Activated CD4-positive, alpha-beta T cell treated with anti-CD3 and anti-CD28 coated beads, Interleukin-2, amount 10 ng/mL, durations not matched to agents 7 days and 5 days (primary cell): ENCODE measurements at places on chromosomes 16 and 17.
A peak's percentile ranks its signal among the peaks of the same experiment; 100 is the strongest.

- DNase-seq, result peak; percentile 86
These were observed 233.6 kb downstream of the SEC14L1 start for GRCh38 chr17:77374170-77374936.

DNA sequence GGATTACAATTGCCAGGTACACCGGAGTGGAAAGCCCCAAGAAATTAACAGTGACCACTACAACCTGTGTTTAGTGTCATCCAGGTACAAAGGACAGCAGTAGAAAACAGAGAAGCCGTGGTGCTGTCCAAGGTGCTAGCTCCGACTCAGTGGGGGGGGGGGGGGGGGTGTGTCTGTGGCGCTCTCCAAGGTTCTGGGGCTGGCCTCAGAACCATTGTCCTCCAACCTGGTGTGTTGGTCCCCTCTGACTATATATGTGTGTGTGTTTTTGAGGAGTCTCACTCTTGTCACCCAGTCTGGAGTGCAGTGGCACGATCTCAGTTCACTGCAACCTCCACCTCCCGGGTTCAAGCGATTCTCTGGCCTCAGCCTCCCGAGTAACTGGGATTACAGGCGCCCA lies 5.8 kb upstream of the ZNF23 start:
- peak; percentile 62 for DNase-seq

- DNase-seq, result no peak
These were observed 16.7 kb downstream of the DRC7 start for GRCh38 chr16:57711346-57711745.

DNA sequence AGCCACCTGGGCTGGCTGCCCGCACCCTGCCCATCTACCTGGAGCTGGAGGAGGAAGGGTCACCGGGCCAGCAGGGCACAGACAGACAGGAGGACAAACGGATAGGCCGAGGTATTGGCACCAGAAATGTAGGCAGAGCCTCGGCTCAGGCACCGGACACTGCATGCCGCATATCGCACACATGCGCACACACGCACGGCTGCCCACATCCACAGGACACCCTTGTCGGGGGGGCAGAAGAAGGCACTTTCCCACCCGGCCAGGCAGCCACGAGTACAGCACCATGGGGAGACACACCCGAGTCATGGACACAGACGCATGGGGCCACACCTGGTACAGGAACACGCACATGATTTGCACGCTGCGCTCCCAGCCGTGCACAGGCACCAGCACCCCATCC lies 14.5 kb downstream of the CASKIN1 start:
- no peak for DNase-seq

DNA sequence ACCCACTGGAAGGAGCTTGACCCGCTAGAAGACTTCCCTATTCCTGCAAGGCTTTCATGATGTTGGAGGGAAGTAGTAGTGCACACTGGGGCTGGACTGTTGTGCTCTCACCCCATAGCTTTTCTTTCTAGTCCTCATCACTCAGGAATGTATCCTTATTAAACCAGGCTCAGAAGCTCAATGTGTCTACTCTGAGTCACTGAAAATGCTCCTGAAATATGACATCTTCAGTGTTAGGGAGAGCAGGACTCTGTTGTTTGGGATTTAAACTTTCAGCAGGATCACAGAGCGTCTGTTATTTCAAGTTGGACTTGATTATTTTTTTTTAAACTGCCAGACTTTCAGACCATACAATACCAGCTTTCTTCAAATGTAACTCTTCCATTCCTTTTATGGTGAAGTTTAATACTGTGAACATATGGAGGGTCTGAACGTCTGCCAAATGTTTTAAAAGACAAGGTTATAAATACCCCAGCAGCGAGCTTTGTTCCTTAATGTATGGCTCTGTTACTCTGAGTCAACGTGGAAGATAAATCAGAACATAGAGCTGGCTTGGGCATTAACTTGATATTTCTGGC lies 257.5 kb downstream of the CDH11 start:
- no peak for DNase-seq

DNA sequence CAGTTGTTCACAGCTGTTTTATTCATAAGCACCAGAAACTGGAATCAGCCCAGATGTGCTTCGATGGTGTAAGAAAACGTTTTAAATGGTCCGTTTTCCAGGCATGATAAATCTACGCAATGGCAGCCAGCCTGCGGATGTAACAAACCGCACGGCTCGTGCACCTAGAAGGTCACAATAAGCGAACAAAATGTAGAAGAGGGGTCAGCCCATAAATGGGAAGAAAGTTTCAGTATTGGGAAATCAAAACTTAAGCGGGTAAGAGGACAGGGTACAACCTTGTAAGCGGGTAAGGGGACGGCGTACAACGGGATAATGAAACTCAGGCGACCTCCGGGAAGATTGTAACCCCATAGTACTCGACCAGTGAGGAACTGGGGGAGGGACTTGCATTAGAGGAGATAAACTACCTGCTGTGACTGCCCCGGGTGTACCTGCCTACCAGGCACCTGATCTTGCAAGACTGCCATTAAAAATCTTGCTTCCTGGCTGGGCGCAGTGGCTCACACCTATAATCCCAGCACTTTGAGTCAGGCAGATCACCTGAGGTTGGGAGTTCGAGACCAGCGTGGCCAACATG lies 66.6 kb downstream of the ANKRD11 start:
- DNase-seq, result no peak

- DNase-seq, result no peak
These were observed 31.8 kb downstream of the ZNF750 start for GRCh38 chr17:82808006-82808405.

DNA sequence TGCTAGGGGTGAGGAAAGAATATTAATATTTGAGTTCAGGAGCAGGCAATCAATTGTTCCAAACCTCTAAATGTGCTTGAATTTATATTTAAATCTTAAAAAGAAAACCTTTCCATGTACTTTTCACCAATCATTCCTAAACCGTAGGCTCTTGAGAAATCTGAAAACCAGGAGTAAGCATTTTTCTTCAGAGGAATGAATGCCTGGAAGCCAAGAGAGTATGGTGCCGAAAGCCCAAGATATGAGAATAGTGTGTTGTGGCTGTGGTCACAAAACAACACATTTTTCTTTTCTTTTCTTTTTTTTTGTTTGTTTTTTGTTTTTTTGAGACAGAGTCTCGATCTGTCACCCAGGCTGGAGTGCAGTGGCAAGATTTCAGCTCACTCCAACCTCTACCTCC lies 37.6 kb downstream of the TEX2 start:
- no peak for DNase-seq

DNA sequence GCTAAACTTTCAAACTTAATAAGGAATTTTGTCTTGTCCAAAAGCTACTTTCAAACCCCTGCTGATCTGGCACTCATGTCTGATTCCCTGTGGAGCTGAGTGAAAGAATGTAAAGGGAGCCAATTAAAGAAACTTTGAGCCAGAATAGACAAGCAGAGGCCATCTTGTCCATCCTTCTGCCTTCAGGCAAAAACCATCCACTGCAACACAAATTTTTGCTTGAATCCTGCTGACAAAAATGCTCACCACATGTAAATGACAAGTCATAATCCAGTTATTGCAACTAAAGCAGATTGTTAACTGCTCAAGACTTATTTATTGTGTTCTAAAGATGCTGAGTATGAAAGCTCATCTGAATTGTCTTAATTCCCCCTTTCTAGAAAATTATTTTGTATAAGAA lies 124.0 kb upstream of the HLF start:
- DNase-seq, result no peak

DNA sequence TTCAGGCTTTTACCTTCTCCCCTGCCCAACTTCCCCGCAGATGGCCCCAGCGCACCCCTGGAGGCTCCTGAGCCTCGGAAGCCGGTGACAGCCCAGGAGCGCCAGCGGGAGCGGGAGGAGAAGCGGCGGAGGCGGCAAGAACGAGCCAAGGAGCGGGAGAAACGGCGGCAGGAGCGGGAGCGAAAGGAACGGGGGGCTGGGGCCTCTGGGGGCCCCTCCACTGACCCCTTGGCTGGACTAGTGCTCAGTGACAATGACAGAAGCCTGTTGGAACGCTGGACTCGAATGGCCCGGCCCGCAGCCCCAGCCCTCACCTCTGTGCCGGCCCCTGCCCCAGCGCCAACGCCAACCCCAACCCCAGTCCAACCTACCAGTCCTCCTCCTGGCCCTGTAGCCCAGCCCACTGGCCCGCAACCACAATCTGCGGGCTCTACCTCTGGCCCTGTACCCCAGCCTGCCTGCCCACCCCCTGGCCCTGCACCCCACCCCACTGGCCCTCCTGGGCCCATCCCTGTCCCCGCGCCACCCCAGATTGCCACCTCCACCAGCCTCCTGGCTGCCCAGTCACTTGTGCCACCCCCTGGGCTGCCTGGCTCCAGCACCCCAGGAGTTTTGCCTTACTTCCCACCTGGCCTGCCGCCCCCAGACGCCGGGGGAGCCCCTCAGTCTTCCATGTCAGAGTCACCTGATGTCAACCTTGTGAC lies 3.6 kb downstream of the MAPK7 start:
- no peak for DNase-seq

GRCh38 chr17:332023-332422 lies 20.6 kb downstream of the RPH3AL start:
- DNase-seq, result no peak

DNA sequence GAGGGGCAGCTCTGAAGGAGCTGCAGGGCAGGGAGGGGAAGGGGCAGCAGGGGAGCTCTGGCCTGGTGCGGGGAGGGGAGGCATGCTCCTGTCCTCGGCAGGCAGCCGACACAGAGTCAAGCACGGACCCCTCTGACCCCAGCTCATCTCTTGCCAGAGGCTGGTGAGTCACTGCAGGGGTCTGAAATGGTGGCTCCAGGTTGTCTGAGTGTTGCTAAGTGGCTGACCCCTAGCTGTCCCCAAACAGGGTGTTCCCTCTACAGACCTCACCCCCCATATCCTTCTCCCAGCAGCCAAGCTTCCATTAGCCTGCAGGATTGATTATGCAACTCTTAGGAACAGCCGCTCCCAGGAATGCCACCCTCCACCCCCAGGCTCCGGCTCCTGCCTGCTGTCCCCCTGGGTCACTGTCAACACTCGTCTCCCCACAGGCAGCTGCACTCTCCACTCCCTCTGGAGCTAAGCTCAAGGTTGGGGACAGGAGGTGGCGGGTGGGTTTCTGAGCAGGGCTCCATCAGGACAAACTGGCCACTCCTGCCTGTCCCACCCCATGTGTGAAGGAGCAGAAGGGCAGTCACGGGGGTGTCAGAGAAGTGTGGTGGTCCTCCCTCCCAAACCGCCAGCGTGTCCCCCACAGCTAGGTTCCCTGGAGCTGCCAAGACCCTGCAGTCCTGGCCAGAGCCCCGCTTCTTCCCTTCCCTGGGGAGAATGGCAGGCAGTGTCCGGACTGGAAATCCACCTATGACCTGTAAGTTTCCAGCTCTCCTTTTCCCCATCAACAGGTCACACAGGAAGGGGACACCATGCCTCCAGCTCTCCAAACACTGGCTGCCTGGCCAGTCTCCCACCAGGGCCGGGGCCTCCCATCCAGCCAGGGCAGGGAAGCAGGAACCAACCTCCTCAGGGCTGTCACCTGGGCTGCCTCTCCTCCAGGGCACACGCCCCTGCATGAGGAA lies 1.0 kb downstream of the MYLK3 start:
- no peak for DNase-seq

DNA sequence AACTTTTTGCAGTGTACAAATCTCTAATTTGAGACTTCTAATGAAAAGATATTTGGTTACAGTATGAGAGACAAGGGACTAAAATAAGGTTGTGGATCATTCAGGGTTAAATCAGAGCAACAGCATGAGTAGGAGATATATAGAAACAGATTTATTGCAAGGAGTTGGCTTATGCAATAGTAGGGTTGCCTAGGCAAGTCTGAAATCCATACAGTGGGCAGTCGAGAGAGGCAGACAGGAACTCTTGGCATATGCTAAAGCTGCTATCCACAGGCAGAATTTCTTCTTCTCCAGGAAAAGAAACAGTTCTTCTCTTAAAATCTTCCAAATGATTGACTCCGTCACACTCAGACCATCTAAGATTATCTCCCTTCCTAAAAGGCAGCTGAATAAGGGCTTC lies 500.8 kb downstream of the MAF start:
- no peak for DNase-seq

GRCh38 chr16:27966756-27967155 lies 96.8 kb downstream of the GSG1L start:
- DNase-seq, result no peak

- no peak for DNase-seq
These were observed 13.9 kb downstream of the JPT2 start for GRCh38 chr16:1691956-1692355.

- DNase-seq, result no peak
These were observed 230.7 kb downstream of the KATNIP start for GRCh38 chr16:27780468-27781194.

GRCh38 chr16:9340526-9341256 lies 249.2 kb downstream of the HAPSTR1 start:
- no peak for DNase-seq

DNA sequence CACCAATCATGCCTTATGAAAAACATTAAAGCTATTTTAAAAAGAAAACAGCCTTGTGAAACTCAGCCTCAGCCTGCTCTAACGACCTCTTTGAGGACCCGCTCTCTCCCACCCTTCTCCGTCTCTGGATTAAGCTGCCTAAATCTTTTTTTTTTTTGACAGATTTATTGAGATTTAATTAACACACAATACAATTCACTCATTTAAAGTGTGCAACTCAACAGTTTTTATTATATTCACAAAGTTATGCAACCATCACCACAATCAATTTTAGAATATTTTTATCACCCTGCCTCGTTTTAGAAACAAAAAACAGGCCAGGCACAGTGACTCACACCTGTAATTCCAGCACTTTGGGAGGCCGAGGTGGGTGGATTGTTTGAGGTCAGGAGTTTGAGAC lies 8.4 kb downstream of the CDR2L start:
- no peak for DNase-seq

DNA sequence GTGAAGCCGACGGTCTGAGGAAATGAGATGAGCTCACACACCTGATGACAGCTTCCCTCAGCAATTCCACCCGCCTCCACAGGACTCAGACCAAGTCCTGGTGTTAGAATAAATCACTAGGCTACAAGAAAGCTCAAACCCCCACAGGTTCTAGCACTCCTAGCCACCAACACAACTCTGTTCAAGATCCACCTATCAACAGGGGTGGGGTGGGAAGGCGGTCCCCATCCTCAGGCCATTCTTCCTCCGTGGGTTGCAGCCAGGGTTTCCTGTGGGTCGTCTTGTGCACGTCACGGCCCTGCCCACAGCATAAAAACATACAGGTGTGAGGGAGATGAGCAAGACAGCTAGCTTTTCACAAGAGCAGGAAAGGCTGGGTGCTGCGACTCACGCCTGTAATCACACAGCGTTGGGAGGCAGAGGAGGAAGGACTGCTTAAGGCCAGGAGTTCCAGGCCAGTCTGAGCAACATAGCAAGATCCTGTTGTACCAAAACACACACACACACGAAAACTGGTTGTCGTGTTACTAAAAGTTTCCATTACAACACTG lies 81.1 kb downstream of the ANKRD11 start:
- DNase-seq, result peak; percentile 62
